CD4-positive, alpha-beta T cell (primary cell): ENCODE measurements at places on chromosomes 16 and 17.

DNA sequence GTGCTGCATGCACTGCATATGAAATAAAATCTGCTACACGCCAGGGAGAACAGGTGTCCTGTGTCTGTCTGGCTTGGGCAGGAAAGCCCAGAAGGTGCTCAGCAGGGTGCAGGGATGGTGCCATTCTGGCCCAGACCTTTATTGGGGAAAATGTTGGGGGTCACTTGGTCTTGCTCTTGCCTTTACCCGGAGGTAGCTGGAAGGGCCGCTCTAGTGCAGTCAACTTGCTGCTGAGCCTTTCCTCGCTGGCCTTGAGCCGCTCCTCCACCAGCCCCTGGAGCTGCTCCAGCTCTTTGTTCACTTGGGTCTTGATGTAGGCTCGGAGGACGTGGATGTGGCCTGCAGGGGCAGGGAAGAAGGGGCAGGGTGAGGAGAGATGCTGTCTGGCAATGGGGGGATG lies 4.5 kb downstream of the CFAP119 start:
- DNase-seq, result no peak

DNA sequence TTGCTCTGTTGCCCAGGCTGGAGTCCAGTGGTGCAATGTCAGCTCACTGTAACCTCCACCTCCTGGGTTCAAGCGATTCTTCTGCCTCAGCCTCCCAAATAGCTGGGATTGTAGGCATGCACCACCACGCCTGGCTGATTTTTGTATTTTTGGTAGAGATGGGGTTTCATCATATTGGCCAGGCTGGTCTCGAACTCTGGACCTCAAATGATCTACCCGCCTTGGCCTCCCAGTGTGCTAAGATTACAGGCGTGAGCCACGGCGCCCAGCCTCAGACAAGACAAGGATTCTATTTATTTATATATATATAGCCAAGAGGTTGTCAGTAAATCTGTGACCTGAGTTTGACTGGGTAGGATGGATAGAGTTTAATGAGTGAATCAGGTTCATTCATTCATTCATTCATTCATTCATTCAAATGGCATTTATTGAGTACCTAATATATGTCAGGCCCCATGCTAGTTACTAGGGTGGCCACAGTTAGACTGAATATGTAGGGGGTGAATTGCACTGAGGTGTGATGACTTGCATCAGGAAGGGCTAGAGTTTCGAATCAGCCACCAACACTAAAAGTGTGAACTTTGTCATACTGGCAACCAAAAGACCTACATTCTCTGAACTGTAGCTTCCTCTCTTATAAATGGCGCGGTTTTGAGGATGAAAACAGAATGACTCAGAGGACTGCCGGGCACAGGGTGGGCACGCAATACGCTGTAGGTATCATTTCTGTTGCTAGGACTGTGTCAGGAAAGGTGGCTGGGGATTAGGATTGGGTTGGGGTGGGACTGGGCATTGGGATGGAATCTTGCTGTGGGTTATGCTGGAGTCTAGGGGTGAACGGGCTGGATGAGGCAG lies 37.8 kb downstream of the ITGAE start:
- DNase-seq, result no peak

- DNase-seq, result no peak
Observed at GRCh38 chr16:7596308-7596707, 263.7 kb downstream of the RBFOX1 start.

GRCh38 chr16:11202260-11203091 lies 53.5 kb downstream of the SOCS1 start:
- DNase-seq, result no peak

DNA sequence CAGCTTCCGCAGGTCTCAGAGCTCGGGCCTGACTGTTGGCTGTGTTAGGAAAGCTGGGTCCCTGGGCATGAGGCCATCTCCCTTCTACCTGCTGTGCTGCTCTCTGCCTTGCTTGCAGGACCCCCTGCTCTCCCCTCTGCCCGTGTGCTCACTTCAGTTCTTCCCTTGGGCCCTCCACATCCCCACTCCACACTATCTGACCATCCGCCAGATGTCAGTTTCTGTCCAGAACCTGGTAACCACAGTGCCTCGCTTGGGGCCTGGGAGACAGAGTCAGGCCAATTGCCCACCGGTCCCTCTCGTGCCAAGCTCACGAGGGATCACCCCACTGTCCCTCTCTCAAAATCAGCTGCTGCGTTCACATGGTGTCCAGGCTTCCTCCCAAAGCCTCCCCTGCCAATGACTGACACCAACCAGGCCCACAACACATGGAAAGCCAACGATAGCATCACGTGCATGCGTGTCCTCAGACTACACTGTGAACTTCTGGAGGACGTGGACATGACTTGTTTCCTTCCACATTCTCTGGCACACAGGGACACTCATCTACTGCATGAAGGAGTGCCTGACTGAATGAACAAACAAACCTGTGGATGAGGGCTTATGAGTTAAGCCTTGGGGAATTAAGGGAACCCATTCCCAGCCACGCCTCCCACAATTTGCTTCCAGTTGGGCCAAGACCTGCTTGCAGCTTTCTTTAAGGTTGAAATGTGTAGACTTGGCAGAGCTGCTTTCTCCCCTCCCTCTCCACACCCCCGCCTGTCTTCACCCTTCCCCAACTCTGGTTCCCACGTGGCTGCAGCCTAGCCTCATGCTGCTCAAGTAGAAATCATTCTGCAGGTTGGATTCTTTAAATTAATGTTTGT lies 72.5 kb upstream of the ZNF423 start:
- DNase-seq, result no peak

DNA sequence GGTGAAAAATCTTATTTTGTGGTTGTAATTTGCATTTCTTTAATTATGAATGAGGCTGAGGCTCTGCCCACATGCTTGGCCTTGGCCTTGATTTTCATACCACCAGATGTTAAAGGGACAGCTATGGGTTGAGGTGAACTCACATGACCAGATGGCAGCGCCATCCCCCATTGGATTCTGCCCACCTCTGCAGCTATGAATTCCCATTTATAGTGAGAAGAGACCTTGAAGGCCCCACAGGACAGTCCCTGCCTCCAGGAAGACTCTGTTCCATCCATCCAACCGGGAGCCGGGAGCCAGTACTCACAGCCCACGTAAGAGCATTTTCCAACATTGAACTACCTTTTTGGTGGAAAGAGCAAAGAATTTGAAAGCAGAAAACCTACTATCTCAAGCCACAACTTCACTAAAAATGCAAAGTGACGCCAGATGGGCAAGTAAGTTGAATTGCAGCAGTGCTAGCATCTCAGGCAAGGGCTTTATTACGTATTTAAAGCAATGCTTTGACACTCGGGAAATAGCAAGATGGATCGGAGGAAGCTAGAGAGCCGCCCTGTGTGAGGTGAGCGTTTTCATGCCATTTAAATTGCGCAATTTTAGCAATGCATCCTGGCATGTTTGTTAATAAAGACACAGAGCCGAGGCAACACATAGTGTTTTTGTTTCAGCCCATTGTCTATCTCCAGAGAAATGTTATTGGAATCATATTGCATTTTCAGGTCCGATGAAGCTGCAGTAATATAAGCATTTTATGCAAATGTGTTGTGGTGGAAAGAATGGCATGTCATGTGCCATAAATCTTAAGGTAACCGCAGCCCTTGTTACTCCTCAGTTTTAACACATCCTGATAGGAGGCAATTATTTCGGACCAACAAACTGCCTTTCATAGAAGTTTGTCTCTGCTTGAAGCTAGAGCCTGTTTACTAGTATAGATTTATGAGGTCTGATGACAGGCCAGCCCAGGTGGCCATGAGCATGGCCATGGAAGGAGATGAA lies 273.4 kb upstream of the TNRC6C start:
- no peak for DNase-seq

DNA sequence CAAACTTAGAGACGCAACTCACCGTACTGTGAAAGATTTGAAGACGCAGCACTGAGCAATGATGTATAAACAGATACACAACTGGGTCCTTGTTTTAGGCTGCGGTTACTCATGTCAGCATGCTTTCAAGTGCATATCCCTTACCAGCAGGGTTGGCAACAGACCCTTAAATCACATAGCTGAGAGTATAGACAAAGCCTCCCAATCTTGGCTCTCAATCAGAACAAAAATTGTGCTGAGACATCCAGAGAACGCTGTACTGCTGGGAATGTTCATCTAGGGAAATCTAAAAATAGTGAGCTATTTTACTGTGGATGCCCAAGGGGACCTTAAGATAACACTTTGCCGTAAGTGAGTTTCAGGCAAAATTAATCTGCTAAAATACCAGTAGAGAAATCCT lies 84.4 kb upstream of the NUDT7 start:
- no peak for DNase-seq

- DNase-seq, result peak; percentile 12
Observed at GRCh38 chr17:35588196-35588920, 1.2 kb downstream of the AP2B1 start.

GRCh38 chr16:24580665-24581064 lies 41.3 kb downstream of the RBBP6 start:
- no peak for DNase-seq

GRCh38 chr17:1743088-1743439 lies 393 bp downstream of the SERPINF2 start:
- no peak for DNase-seq

GRCh38 chr16:4915226-4915761 lies 21.7 kb downstream of the PPL start:
- DNase-seq, result no peak

- DNase-seq, result no peak
Observed at GRCh38 chr17:48608494-48608834, 2.4 kb downstream of the HOXB7 start.

DNA sequence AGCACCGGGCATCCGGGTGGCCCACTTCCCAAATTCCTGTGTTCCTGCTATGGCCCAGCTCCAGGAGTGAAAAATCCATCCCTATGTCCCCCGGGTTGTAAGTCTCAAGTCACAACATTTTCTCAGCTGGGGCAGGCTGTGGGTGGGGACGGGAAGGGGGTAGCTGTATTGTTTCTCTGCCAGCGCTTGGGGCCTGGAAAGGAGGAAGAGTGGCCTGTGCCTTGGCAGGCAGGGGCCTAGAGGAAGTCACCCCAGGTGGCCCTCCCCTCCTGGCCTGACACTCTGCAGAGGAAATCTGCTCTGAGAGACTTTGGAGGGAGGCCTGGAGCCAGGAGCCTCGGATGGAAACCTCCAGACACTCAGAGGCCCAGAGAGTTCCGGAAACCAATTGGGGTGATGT lies 10.6 kb upstream of the SCN4A start:
- no peak for DNase-seq

DNA sequence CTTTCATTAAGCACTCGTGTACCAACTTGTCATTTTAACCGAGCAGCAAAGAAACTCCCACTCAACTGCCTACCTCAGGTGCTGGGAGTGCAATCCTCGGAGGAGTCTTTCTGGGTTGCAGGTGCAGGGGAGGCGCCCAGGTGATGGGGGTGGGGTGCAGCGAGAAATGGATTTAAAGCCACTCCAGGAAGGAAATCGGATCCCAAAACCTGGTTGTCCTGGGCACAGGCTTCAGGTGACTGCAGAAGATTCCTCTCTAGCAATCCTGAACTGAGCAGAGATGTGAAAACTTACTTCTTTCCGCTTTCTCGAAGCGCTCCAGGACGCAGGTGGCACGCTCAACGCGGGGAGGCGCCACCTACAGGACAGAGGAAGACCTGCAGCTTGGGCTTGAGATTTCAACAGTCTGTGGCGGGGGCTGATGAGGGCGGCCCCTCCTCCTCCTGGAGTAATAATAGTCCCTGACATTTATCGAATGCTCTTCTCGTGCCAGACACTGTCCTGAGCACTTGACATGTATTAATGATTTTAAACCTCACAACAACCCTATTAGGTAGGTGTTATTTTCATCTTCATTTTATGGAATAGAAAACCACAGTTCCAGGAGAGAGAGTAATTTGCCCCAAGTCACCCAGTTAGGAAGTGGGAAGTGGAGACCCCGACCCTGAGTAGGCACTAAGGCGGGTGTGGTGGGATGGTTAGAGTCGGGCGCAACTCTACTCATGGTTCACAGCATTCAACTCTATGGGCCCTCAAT lies 27.2 kb upstream of the SKAP1 start:
- peak; percentile 91 for DNase-seq

DNA sequence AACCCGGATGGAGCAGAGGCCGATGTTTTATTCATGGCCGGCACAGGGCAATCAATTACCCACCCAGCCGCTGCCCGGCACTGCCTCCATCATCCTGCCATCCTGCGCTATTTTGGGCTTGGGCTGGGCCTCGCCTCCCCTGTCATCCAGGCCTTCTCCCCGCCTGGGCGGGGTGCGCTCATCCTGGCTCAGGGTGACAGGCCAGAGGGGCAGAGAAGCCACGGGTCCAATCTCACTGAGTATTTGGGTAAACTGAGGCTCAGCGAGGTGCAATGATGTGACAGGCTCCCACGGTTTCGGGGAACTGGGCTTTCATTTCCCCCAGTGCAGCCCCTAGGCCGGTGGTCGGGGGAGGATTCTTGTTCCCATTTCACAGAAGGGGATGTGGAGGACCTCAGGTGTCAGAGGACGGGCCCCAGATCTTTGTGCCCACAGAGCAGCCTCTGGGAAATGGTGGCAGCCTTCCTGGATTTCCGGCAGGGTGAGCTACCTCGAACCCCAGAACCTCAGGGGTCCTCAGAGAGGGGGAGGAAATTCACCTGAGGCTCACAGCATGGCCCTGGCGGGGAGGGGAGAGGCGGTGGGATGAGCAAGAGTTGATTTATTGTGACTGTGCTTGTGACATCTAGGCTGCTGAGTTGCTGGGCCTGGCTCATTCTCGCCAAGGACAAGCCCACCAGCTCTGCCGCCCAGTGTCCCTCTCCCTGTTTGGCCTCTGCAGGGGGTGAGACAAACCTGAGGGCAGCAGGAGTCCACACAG lies 23.8 kb upstream of the KCNJ12 start:
- no peak for DNase-seq

DNA sequence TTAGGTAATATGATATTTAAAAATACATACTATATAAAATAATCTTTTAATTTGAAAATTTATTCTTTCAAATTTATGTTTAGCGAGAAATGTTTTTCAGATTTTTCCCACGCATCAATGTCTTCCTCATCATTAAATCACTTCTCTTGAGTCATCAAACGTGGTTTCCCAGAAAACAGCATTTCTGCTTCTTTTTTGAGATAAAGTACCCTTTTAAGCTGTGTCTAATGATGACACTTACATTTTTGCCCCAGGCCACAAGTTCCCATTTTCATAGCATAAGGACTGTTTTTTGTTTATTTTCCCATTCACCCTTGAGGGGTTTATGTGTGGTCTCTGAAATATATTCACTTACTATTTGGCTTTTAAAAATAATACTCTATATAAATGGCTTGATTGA lies 139.0 kb upstream of the HS3ST3A1 start:
- DNase-seq, result no peak
